Progenitor cell of endocrine pancreas (in vitro differentiated cells): ENCODE measurements at places on chromosomes 5 and 9. TPM values are rescaled to one million over a fixed set of nuclear protein-coding genes. Genes with fewer than 3 reads are reported as not detected.

SOX30 gene
- not detected in 2 replicates for total RNA-seq

PIP5K1B gene
- 1.5 and 2.0 TPM in 2 replicates for total RNA-seq

LMX1B gene
- 9.1 and 11.0 TPM in 2 replicates for total RNA-seq

GRXCR2 gene
- total RNA-seq, result not detected in 2 replicates

PTPRD gene
- total RNA-seq, result 115 and 124 TPM in 2 replicates

ACOT12 gene
- not detected in 2 replicates for total RNA-seq

NUTM2F gene
- total RNA-seq, result 0.16 TPM in 1 of 2 replicates, not detected in the other
